Esophagus mucosa (tissue), 1 donor: ENCODE measurements at places on chromosomes 2 and 18. TPM values are rescaled to one million over a fixed set of nuclear protein-coding genes. Genes with fewer than 3 reads are reported as not detected.

DNA sequence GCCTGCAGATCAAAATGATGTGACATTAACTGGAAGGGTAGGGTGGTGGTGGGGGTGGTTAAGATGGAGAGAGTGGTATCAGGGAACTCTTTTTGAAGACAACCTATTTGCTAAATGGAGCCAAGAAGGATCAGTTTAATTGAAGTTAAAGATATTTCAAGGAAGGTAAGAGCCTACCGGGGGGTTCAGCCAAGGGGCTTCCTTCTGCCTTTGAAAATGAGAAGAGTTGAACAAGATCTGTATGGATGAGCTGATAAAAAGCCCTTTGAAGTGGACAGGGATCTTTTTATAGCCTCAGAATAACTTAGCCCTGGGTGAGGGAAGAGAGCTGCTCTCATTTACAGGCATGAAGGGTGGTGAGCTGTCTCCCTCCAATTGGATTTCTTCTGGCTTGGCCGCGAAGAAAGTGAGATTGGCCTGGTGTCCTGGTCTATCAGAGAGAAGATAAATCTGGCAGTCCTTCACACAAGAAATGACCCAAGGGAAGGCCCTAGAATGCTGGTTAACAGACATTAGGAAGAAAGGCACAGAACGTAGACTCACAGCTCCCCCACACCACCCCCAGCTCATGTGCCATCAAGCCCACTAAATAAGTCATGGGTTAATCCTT, 439.8 kb downstream of the TNS1 start:
- ATAC-seq: no peak

Gene TSN
- total RNA-seq: 38.7 TPM

Gene PDE11A
- total RNA-seq: not detected

DNA sequence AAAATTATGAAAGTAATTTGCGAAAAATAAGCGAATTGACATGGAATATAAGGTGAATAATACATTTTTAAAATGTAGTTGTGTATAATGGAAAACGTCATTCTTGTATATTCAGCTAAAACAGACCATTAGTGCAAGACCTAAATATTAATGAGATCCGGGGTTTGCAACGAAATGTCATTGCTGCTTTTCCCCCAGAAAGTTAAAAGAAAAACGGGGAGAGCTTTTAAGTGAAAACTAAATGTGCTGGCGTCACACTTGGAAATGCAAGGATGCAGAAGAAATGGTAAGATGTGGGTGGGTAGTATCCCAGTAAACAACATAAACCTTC, 491 bp upstream of the SGO2 start:
- ATAC-seq: no peak

GRCh38 chr2:189541591-189541990, 39.0 kb downstream of the SLC40A1 start:
- no peak for ATAC-seq

Gene ALPG
- total RNA-seq: not detected

DNA sequence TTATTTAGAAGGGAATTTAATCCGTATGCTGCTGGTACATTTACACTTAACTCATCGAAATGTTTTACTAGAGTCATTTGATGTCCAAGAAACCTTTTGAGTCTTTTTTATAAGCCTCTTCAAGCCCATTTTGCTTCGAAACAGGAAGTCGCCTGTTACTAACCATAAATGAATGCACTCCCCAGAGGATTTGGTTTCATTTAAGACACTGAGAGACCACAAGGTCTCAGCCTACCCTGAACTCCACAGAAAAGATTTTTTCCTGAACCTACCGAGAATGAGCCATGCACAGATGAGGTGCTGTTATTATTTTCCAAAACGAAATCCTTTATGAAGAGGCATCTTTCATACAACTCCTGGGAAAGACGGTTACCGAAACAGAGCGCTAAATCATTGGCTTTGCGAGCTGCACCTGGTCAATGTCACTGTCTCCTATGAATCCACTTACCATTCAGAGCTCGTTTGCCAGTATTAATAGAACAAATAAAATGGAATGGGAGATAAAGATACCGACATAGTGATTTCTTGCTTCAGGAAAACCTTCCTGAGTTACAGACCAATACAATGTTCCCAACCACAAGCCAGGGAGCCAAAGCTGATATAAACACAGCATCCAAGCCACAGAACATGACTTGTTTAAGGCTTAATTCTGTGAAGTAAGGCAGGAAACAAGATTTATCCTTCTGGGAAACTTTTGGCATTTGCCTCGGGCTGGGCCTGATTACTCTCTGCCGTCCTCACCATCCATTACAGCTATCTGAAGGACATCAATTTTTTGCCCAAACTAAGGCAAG, 382.1 kb downstream of the OSR1 start:
- no peak for ATAC-seq

Gene KCNK3
- 0.44 TPM for total RNA-seq

- ATAC-seq: no peak
Measured at GRCh38 chr2:23589739-23590138, 204.8 kb downstream of the KLHL29 start.

DNA sequence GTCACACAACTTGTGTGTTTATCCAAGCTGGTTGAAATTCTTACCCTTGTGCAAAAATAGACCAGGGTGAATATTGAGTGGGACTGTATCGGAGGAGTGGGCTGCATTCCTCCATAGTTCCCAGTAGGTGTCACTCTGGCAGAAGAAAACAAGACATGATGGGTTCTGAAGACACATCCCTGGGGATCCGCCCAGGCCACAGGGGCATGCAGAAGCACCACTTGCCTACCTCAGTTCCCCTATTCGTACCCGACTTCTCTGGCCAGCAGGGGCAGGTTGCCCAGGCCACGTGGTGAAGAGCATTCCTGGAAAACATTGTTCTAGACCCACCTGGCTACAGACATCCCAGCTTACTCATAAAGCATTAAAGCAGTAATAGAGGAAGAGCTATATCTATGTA, 168.2 kb downstream of the FAM210A start:
- ATAC-seq: peak; percentile 59

Gene IL18RAP
- total RNA-seq: 0.64 TPM

Gene VSNL1
- 65.6 TPM for total RNA-seq

Gene YES1
- total RNA-seq: 49.7 TPM

GRCh38 chr2:217171874-217172273, 312.0 kb upstream of the TNP1 start:
- ATAC-seq: no peak

DNA sequence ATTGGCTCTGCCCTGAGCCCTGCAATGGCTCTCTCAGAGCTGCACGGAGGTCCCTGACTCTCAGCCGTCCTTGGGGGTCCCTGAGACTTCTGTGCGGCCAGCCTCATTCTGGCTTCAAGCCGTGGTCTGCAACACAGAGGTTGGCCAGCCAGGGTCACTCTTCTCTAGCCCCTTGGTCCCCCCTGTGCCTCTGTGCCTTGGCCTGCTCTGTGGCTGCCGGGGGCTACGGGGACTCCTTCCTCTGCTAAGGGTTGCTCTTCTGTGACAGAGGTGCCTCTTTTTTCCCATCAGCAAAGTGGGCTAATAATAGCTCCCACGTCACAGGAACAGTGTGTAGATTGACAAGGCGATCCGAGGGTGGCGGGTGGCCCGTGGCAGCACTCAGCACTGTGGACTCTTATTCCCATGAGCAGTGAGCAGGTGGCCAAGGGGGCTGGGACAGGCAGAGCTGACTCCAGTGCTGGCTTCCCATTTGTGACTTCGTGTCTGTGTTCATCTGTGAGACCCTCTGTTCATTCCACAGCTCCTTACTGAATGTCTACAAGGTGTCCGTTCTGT, 19.4 kb downstream of the INHBB start:
- no peak for ATAC-seq

DNA sequence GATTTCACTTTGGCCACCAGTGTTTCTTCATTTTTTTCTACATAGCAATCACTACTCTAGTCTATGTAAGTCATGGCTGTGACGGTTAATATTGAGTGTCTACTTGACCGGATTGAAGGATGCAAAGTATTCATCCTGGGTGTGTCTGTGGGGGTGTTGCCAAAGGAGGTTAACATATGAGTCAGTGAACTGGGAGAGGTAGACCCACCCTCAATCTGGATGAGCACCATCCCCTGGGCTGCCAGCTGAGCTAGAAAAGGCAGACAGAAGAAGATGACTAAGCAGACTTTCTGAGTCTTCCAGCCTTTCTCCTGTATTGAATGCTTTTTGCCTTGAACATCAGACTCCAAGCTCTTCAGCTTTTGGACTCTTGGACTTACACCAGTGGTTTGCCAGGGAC, 265.0 kb upstream of the SLC8A1 start:
- ATAC-seq: peak; percentile 94

GRCh38 chr2:241199286-241199685, 10.8 kb downstream of the ANO7 start:
- no peak for ATAC-seq

GRCh38 chr2:242075696-242076095, 206.2 kb downstream of the RTP5 start:
- ATAC-seq: no peak

DNA sequence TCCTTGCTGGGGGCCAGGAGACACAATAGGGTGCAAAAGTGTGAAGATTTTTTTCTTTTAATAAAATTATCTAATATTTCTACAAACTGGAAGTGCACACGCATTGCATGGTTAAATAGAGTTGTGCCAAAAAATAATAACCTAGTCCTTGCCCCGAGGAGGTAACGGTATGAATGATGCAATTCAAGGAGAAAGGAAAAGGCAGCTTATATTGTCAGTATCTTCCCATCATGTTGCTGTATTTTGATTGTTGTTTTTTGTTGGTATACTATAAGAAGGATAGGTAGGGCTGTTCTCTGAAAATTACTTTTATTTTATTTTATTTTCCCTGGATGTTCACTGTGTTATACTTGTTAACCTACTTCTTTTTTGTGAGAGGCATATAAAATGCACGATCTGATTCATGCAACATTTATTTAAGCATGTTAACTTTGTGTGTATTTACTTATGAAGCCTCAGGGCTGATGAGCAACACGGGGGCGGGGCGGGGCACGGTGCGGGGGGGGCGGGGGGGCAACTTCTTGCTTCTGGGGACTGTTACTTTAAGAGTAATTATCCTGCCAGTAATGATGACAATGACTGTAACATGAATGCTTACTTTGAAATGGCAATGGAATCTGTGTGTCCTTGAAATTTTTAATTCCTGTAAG, 118.6 kb downstream of the AQP4 start:
- ATAC-seq: peak; percentile 15

Gene TACR1
- total RNA-seq: 0.64 TPM

GRCh38 chr18:3177902-3178687, 41.7 kb downstream of the MYOM1 start:
- ATAC-seq: peak; percentile 43

DNA sequence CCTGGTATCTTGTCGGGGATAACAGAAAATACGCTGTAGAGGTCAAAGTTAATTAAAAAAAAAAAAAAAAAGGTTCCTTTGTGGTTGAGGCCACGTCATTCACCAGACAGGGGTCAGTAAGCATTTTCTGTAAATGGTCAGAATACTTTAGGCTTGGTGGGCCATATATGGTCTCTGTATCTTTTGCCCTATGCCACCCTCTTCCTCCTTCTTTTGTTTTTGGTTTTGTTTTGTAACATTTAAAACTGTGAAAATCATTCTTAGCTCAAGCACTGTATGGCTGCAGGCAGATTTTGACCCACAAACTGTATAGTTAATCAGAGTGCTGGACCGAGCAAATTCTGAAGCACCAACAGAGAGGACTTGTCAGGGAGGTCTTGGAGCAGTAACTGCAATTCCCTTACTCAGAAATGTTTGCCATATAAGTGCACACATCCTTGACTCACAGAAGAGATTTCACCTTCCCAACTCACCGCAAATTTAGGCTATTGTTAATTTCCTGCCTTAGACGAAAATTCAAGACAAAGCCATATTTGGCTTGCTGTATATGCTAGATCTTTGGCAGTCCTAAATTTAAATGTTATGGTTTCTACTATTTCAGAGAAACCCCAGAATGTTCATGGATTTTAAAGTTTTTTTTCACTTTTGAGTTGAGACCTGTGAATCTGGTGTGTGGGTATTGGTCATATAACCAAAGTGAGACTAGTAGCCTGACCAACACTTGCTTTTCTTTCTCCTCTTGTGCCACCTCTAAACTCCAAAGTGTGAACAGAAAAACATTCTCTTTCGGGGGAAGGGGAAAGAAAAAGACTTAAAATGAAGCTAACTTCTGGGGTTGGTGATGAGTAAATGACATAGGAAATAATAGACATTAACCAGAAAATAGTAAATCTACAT, 65.4 kb downstream of the DOCK10 start:
- ATAC-seq: no peak

DNA sequence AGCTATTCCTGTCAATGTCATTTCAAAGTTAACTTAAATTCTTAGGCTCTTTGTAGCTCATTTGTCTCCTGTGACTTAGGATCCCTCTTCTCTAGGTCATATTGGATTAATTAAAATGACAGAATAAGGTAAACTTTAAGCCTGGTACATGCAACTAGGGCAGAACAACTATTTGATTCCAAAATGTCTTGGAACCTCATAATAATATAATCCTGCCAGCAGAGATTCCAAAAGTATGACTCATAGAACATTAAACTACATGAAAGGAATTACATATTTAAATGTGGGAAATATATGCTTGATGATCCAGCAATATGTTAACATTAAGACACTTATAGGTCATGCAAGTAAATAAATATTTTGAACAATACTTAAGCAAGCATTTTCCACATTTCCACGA, 63.3 kb downstream of the COL3A1 start:
- ATAC-seq: no peak

Gene SGPP2
- 57.1 TPM for total RNA-seq

Gene KLHL29
- total RNA-seq: 3.6 TPM

- ATAC-seq: peak; percentile 36
Measured at GRCh38 chr18:13136904-13137669, 81.5 kb upstream of the LDLRAD4 start.

DNA sequence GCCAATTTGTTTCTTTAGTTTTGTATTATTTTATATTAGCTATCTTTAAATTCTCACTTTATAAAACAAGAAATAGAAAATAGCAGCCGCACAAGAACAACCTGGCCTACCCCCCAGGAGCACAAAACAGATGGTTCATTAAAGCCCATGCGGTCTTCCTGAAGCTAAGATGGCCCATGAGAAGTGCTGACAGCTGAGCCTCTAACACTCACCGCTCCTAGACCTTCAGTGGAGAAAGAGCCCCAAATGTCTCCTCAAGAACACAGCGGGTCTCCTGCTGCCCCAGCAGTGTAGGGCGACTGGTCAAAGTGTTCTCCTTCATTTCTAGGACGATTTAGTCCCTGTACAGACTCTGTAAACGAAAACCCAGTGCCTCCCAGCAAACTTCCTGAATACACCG, 45.1 kb downstream of the LPIN2 start:
- ATAC-seq: no peak

- no peak for ATAC-seq
Measured at GRCh38 chr2:211930331-211930730, 608.3 kb downstream of the ERBB4 start.

Gene GLI2
- total RNA-seq: 0.72 TPM
